ENCODE measurements at places on chromosomes 12 and 14.

GRCh38 chr12:122355706-122356105, 66.8 kb downstream of the CLIP1 start:
- no peak overlapping the region for H3K4me3 ChIP-seq
- no peak for DNase-seq
- H3K36me3 ChIP-seq, result peaks cover 27% of the 10 kb centered on the region
- H3K27me3 ChIP-seq, result no peaks in the 10 kb centered on the region
- H3K4me1 ChIP-seq, result no peaks in the 10 kb centered on the region

- no peak overlapping the region for H3K4me3 ChIP-seq
- H3K27ac ChIP-seq, result no peak overlapping the region
- H3K4me1 ChIP-seq, result no peaks in the 10 kb centered on the region
- H3K27me3 ChIP-seq, result no peaks in the 10 kb centered on the region
- no peak for DNase-seq
- H3K36me3 ChIP-seq, result no peaks in the 10 kb centered on the region
Measured at GRCh38 chr12:128402486-128403243, 135.7 kb downstream of the TMEM132C start.

- H3K4me1 ChIP-seq, result no peaks in the 10 kb centered on the region
- no peak overlapping the region for H3K27ac ChIP-seq
- DNase-seq, result no peak
Measured at GRCh38 chr12:129393357-129393937, 510.4 kb downstream of the TMEM132D start.

DNA sequence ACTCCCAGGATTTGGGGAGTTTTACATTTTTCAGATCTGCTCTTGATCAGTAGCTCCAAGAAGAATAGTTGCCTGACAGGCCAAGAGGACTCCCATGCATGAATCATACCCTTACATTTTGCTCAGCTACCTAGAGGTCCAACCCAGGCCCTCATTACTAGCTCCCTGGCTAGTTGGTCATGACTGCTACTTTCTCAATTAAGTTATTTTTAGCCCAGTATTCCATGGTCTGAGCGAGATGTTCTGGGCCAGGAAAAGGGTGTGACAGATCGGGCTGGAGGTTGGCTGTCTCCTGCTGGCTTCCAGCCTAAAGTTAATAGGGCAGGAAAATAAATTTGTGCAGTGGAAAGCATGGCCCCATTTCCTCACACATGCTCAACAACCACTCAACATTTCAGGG, 379.2 kb downstream of the GRIN2B start:
- H3K36me3 ChIP-seq, result no peaks in the 10 kb centered on the region
- no peaks in the 10 kb centered on the region for H3K27me3 ChIP-seq
- no peaks in the 10 kb centered on the region for H3K4me1 ChIP-seq
- DNase-seq, result no peak
- no peak overlapping the region for H3K4me3 ChIP-seq

GRCh38 chr12:99259040-99259934, 388.3 kb upstream of the GARIN6 start:
- H3K27me3 ChIP-seq, result no peaks in the 10 kb centered on the region
- H3K27ac ChIP-seq, result no peak overlapping the region
- no peak for DNase-seq
- H3K4me3 ChIP-seq, result no peak overlapping the region

- no peak overlapping the region for H3K27ac ChIP-seq
- no peaks in the 10 kb centered on the region for H3K27me3 ChIP-seq
- no peaks in the 10 kb centered on the region for H3K36me3 ChIP-seq
- H3K4me3 ChIP-seq, result no peak overlapping the region
- no peaks in the 10 kb centered on the region for H3K4me1 ChIP-seq
Measured at GRCh38 chr12:89574736-89575208, 48.9 kb upstream of the POC1B start.

DNA sequence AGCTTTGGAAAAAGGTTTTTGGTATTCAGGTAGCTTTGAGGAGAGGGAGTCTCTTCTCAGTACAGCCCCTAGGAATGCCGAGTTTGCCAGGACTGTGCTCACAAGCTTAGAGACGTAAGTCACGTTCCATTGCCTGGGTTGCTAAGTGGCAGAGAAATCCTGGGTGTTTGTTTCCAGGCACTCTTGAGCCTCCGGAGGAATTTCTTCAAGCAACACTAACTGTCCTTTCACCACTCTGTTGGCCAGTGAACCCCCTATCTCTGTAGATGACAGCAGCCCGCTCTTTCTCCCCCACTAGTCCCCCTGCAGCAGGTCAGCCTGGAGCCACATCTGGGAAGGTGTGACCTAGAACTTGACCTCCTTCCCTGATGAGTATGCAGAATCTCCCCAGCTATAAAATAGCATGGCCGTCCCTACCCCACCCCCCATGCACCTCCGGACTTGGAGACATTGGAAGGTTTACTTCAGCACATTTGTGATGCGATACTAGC, 162.7 kb downstream of the ZFP36L1 start:
- H3K36me3 ChIP-seq, result no peaks in the 10 kb centered on the region
- H3K4me1 ChIP-seq, result no peaks in the 10 kb centered on the region
- no peak overlapping the region for H3K27ac ChIP-seq
- no peak for DNase-seq

GRCh38 chr12:68978678-68979077, 45.7 kb upstream of the CPM start:
- no peak overlapping the region for H3K27ac ChIP-seq
- no peak overlapping the region for H3K4me3 ChIP-seq
- H3K36me3 ChIP-seq, result no peaks in the 10 kb centered on the region
- no peak for DNase-seq

GRCh38 chr12:108190529-108190928, 61.4 kb downstream of the WSCD2 start:
- no peaks in the 10 kb centered on the region for H3K36me3 ChIP-seq
- no peak overlapping the region for H3K27ac ChIP-seq
- no peak for DNase-seq
- H3K4me3 ChIP-seq, result no peak overlapping the region
- no peaks in the 10 kb centered on the region for H3K27me3 ChIP-seq
- H3K4me1 ChIP-seq, result no peaks in the 10 kb centered on the region

DNA sequence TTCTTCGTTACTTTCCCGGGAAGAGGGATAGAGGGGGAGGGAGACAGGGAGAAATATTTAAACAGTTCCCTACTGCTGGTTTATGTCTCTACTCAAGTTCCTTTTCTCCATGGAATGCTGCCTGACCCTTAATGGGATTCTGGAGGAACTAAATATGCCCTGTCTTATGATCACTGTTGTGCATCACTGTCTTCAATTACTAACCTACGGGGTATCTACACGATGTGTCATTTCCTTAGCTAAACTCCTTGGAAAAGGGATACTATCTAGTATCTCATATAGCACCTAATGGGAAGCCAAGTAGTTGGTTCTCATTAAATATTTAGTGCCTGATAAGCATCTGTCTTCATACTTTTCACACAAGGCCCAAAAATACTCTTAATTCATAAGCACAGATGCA, 37.5 kb upstream of the FBLN5 start:
- DNase-seq, result no peak
- H3K27me3 ChIP-seq, result no peaks in the 10 kb centered on the region
- no peak overlapping the region for H3K4me3 ChIP-seq
- no peaks in the 10 kb centered on the region for H3K4me1 ChIP-seq
- H3K27ac ChIP-seq, result no peak overlapping the region
- peaks cover 9% of the 10 kb centered on the region for H3K36me3 ChIP-seq

DNA sequence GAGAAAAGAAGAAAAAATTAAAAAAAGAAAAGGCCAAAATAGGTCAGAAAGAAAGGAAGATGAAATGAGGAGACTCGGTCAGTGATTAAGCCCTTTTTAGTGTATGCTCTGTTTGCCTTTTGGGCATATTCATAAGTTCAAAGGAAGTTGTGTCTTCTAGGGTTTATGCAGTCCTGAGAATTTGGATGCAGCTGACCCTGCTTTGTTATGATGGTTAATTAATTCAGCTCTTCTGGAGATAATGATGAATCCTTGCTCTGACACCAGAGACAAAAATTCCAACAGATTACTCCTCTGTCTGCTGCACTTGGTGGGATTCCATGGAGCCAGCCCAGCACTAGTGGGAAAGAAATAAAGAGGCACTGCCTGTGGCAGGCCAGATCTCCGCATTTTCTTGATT, 4.5 kb upstream of the SLC7A8 start:
- H3K36me3 ChIP-seq, result no peaks in the 10 kb centered on the region
- H3K27ac ChIP-seq, result no peak overlapping the region
- peaks cover 4% of the 10 kb centered on the region for H3K27me3 ChIP-seq

Measured in Panc1 (cell line).